ENCODE measurements at places on chromosomes 13 and 19. TPM values are rescaled to one million over a fixed set of nuclear protein-coding genes. Genes with fewer than 3 reads are reported as not detected.

DNA sequence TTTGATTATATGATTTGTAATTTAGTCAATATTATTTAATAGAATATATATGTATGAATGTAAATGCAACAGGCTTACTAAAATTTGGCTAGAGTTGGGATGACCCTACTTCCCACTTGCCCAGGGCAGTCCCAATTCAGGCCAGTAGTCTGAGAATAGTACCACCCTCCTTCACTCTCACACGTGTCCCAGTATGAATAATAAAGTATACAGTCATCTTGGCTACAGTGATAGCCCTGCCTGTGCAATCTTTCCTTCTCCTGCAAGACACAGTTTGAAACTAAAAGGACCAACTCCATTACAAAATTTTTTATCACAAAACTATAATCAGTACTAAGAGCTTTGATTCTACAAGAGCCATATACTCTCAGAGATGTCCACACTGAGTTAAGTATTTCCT, 76.2 kb downstream of the SACS start:
- no peak for DNase-seq

The MEIS3 gene
- 0.12 TPM for total RNA-seq

- DNase-seq: no peak
These were observed 4.4 kb upstream of the ETV2 start for GRCh38 chr19:35637165-35637564.

DNA sequence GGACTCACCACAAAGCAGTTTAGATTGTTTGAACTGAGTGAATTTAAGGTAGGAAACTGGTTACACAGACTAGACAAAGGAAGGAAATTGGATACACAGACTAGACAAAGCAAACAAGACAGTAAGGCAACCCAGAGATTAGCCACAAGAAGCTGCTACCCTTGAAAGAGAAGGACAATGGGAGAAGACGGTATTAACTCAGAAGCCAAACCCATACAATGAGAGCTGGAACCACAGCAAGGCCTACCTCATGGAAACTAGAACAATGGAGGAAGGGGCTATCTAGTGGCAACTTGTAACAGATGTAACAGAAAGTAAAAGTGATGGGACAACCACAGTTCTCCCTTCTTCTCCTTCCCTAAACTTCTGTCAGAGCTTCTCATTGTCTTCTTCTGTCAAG, 410.9 kb upstream of the SPRY2 start:
- no peak for DNase-seq

The SULT2A1 gene
- not detected for total RNA-seq

DNA sequence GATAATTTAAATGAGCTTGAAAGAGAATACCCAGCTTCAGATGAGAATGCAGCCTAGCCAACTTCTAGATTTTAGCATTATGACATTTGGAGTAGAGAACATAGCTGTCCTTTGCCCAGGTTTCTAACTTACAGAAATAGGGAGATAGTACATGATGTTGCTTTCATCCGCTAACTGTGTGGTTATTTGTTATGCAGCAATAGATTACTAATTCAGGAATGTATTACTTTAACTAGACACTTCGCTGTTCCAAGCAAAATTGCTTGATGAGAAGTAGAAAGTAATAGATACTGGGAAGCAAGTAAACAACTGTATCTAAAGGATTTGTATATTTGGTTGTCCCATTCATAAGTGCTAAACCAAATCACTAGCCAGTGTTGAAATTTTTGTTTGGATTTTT, 790.9 kb upstream of the PRR20A start:
- no peak for DNase-seq

The ZNF547 gene
- 0.61 TPM for total RNA-seq

- no peak for DNase-seq
These were observed 26.2 kb downstream of the ZNF160 start for GRCh38 chr19:53076984-53077383.

GRCh38 chr19:58440556-58440955, 603 bp upstream of the ZNF132 start:
- no peak for DNase-seq

GRCh38 chr13:89852570-89852969, 1494.9 kb upstream of the MIR17HG start:
- DNase-seq: no peak

DNA sequence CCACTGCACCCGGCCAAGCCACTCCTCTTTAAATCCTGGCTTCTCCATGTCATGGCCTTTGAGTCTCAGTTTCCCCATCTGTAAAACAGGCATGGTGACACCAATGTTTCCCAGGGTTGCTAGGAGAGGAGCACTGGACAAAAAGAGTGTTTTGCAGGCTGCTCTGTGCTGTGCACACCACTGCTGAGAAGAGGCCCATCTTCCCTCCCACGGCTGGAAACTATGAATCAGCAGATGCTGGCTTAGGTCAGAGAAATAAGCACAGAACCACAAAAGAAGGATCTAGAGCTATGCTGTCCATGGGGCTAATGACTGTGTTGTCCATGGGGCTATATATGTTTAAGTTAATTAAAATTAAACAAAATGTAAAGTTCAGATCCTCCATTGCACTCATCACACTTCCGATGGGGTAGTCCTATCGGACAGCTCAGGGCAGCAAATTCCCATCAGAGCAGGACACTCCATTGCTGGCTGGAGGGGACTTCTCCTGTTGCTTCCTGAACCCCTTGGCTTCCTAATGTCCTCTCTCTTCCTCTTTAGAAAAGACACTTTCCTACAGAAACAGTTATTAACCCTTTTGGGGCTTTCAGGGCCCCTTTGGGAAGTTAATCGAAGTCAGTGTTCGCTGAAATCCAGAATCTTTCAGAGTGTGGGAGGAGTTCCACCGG, 37.1 kb downstream of the TSHZ3 start:
- DNase-seq: no peak

GRCh38 chr13:68380041-68380973, 1150.2 kb upstream of the PCDH9 start:
- DNase-seq: no peak

DNA sequence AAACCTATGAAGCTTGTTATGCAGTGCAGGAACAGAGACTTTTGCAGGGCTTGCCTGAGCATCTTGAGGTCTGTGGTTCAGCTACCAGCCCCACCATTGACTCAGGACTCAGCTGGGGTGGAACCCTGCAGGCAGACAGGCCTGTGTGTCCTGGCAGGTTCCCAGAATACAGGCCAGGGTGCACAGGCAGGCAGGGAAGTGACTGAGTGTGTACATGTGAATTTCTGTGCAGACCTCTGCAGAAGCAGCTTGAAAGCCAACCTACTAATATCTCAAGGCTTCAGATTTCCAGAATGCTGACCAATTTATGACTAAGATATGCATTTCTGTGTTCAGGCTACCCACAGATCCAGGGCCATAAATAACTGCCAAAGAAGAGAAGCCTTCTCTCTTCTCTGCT, 254.4 kb downstream of the DLEU7 start:
- DNase-seq: no peak

- no peak for DNase-seq
These were observed 73.7 kb upstream of the MEDAG start for GRCh38 chr13:30832377-30832776.

The SIGLEC8 gene
- not detected for total RNA-seq

DNA sequence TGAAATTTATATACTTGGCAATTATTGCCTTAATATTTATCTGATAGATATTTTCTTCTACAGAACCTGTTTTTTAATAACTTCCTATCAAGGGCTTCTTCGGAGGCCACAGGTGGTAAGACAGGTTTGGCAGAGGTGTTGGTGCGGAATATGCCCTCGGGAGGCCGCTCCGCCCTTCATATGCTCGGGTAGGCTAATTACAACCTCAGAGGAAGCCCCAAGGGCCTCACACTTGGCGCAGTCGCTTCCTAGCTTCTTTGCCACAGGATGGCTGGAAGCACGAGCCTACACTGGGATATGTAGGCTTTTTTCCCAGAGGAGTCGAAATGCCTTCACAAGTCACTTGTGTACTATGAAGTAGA, 68.8 kb downstream of the LMO7 start:
- DNase-seq: no peak

DNA sequence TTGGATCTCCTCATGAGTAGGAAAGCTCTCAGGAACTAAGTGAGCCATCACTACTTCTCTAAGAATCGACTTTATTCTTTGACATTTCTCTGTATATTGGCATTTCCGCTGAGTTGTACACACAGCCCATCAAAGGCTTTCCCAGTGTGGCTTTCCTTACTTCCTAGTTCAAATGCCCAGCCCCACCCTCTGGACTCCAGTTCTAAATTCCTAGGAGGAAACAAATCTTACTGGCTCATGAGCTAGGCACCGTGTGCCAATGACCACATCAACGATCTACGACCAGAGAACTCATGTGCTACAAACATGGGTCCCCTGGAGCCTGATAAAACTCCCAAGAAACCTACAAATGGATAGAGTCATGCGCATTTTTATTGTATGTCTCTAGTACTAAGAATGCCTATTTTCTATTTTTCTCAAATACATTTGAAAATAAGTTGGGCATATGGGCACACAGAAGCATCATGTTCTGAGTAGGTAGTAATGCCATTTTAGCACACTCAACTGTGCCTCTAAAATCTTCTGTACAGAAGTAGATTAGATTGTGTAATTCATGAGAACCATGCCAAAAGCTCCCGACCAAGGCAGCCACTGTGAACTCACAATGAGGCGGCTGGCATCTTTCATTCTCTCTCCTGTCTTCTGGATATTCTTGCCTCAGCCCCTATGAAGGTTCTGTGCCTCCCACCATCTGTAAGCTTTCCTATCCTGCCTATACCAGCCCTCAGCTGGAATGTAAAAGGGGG, 10.5 kb upstream of the RAP2A start:
- DNase-seq: no peak

DNA sequence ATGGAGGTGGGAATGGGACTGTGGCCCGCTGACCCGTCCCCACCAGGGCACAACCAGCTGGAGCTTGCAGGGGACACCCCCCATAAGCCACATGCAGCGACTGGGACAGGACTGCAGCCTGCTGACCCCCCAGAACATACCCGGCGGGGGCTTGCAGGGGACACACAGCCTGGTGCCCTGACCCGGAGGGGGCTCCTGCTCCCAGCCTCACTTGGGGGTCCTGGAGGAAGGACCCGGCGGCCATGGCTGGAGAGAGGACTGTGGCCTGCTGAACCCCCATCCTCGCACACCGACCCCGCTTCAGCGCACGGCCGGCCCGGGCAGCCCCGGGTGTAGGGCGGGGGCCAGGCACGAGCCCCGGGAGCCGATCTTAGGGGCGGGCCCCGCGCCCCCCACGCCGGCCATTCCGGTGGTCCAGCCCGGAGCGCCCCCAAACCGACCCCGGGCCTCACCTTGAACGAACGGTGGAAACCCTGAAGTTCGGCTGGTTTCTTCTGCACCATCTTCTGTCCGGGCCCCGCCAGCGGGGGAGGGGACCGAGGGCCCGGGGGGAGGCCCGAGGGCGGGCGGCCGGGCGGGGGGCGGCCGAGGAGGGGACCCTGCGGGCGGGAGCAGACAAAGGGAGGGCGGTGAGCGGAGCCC, 574 bp downstream of the MKNK2 start:
- no peak for DNase-seq

DNA sequence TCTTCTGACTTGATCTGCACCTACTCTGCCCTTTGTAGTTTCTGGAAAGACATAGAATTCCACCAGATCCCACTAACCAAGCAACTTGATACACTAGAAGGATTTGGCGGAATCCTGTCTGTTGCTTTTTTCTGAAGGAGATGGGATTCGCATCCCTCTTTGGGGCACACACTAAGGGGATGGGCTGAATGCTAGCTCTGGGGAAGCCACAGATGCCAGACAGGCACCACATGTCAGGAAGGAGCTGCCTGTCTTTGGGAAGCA, 52.1 kb downstream of the SERP2 start:
- DNase-seq: no peak

DNA sequence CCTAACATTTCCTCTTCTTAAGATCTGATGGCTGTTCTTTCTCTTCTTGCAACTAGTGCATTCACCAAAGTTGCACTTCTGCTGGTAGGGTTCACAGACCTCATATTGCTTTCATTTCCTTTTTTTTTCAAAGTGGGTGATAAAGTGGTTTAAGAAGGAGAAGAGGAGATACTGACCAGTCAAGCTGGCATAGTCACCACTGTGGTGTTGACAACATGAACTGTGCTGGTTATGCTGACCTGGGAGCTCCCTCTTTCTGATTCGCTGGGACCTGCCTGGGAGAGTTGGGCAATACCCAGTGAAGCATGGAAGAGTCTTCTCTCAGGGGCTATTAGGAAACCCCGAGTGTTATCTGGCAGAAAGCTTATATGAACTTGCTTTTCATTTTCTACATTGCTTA, 222.9 kb downstream of the SLITRK5 start:
- DNase-seq: no peak

The NCR1 gene
- 0.61 TPM for total RNA-seq

The TTC9B gene
- total RNA-seq: not detected

Data from activated naive CD4-positive, alpha-beta T cell treated with anti-CD3 and anti-CD28 coated beads, Interleukin-2, amount 50 U/mL, for 72 hours (primary cell).